ENCODE measurements at places on chromosomes 5 and 9. TPM values are rescaled to one million over a fixed set of nuclear protein-coding genes. Genes with fewer than 3 reads are reported as not detected.

TEK gene
- 14.0 TPM for polyA plus RNA-seq

CCDC152 gene
- 3.6 TPM for polyA plus RNA-seq

GDA gene
- polyA plus RNA-seq, result 1.1 TPM

STPG3 gene
- 0.18 TPM for polyA plus RNA-seq

LAMC3 gene
- 1.9 TPM for polyA plus RNA-seq

DRD1 gene
- not detected for polyA plus RNA-seq

AFAP1L1 gene
- polyA plus RNA-seq, result 106 TPM

SMIM33 gene
- polyA plus RNA-seq, result not detected

C7 gene
- 1.6 TPM for polyA plus RNA-seq

CCNB1 gene
- polyA plus RNA-seq, result 28.4 TPM

POU5F2 gene
- 0.01 TPM for polyA plus RNA-seq

LRRC19 gene
- 0.11 TPM for polyA plus RNA-seq

LRRC70 gene
- 3.6 TPM for polyA plus RNA-seq

PCDHGA4 gene
- 1.0 TPM for polyA plus RNA-seq

PCDHGA11 gene
- polyA plus RNA-seq, result 2.7 TPM

C9orf50 gene
- polyA plus RNA-seq, result 0.23 TPM

MROH2B gene
- polyA plus RNA-seq, result 0.10 TPM

AQP3 gene
- 5.3 TPM for polyA plus RNA-seq

PCDHA13 gene
- 0.08 TPM for polyA plus RNA-seq

KIAA0825 gene
- 2.2 TPM for polyA plus RNA-seq

PCDHA2 gene
- 0.09 TPM for polyA plus RNA-seq

DBH gene
- polyA plus RNA-seq, result 0.72 TPM

SEMA6A gene
- 43.9 TPM for polyA plus RNA-seq

PCDHB2 gene
- 2.2 TPM for polyA plus RNA-seq

SLC22A4 gene
- polyA plus RNA-seq, result 4.0 TPM

UBE2QL1 gene
- polyA plus RNA-seq, result 3.1 TPM

GPRIN1 gene
- 0.49 TPM for polyA plus RNA-seq

PGM5 gene
- polyA plus RNA-seq, result 49.0 TPM

ALDH1A1 gene
- 35.0 TPM for polyA plus RNA-seq

FOXD4L3 gene
- polyA plus RNA-seq, result 0.29 TPM

CEP78 gene
- 16.0 TPM for polyA plus RNA-seq

GOLM1 gene
- 49.1 TPM for polyA plus RNA-seq

FRMPD1 gene
- polyA plus RNA-seq, result 12.5 TPM

CXCL14 gene
- polyA plus RNA-seq, result 27.8 TPM

IFNA21 gene
- polyA plus RNA-seq, result not detected

PCDHB11 gene
- polyA plus RNA-seq, result 2.2 TPM

HAVCR2 gene
- polyA plus RNA-seq, result 2.1 TPM

CYLC2 gene
- not detected for polyA plus RNA-seq

SPATA6L gene
- 0.47 TPM for polyA plus RNA-seq

GADD45G gene
- 7.9 TPM for polyA plus RNA-seq

TMEM215 gene
- polyA plus RNA-seq, result 0.54 TPM

FOXD1 gene
- polyA plus RNA-seq, result 0.76 TPM

PAEP gene
- not detected for polyA plus RNA-seq

SLC34A1 gene
- polyA plus RNA-seq, result not detected

CYSRT1 gene
- 2.4 TPM for polyA plus RNA-seq

ANKRD33B gene
- polyA plus RNA-seq, result 1.8 TPM

DND1 gene
- not detected for polyA plus RNA-seq

IL4 gene
- not detected for polyA plus RNA-seq

SLC34A3 gene
- 1.5 TPM for polyA plus RNA-seq

BNC2 gene
- polyA plus RNA-seq, result 4.6 TPM

TAF11L5 gene
- not detected for polyA plus RNA-seq

PCA3 gene
- 1.0 TPM for polyA plus RNA-seq

TRIM36 gene
- polyA plus RNA-seq, result 2.5 TPM

SLC6A3 gene
- polyA plus RNA-seq, result not detected
